ENCODE measurements at places on chromosomes 13 and 19.
A peak's percentile ranks its signal among the peaks of the same experiment; 100 is the strongest.

DNA sequence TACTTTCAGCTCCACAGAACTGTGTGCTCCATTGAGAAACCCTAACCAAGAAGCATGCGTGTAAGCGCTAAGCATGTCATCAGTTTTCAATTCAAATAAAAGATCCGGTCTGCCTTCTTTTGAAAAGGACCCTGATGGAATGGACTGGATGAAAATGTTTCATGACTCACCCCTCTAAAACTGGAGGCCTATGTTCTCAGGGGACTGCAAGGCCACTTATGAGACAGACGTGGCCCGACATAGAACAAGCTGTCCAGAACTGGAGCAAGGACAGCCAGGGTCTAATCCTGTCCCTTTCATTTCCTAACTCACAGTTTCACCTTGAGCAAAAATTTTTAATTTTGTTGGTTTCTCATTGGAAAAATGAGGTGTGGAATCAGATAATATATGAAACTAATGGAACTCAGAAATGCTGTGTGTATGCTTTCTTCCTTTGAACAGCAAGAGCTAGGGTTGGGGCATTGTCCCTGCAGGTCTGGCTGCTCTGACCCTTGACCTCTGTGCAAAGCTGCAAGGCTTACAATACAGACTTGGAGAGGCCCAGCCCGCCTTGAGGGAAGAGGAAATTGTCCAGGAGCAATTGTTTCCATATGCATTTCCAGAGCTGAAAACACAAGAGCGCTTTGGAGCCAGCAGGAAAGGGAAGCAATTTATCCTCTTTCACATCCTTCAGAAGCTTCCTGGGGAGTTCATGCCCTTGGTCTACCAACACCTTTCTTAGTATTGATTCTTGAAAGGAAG lies 553.4 kb upstream of the KLF12 start:
- no peak for DNase-seq

DNA sequence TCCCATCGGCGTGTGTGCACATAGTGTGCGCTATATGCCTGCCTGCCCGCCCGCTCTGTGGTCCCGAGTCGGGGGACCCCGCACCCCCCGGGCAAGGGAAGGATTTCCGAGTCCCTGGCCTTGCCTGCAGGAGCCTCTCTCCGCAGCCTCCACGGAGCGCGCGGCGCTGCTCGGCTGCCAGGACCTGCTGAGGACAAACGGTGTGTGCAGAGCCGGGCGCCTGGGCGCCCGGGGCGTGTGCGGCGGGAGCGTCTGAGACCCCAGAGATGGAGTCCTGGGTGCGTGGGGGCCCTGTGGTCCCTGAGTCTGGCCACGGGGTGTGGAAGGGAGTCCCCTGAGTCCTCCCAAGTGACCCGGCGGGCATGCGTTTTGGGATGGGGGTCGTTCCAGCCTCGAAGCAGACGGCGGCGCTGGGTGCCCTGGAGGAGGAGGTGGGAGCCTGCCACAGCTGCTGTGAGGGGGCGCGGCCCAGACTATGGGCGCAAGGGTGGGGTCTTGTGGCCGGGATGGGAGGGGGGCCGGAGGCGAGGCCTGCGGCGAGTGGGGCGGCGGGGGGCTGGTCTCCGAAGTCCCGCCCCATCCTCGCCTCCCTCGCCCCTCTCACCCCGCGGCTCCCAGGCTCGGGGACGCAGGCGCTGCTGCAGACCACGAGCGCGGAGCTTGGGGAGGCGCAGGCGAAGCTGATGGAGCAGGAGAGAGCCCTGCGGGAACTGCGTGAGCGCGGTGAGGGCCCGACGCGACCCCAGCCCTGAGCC lies 25.3 kb downstream of the CLEC4M start:
- no peak for DNase-seq

- DNase-seq, result no peak
Observed at GRCh38 chr19:46126086-46126580, 1.6 kb upstream of the IGFL3 start.

GRCh38 chr19:40663695-40664692 lies 26.5 kb downstream of the NUMBL start:
- no peak for DNase-seq

DNA sequence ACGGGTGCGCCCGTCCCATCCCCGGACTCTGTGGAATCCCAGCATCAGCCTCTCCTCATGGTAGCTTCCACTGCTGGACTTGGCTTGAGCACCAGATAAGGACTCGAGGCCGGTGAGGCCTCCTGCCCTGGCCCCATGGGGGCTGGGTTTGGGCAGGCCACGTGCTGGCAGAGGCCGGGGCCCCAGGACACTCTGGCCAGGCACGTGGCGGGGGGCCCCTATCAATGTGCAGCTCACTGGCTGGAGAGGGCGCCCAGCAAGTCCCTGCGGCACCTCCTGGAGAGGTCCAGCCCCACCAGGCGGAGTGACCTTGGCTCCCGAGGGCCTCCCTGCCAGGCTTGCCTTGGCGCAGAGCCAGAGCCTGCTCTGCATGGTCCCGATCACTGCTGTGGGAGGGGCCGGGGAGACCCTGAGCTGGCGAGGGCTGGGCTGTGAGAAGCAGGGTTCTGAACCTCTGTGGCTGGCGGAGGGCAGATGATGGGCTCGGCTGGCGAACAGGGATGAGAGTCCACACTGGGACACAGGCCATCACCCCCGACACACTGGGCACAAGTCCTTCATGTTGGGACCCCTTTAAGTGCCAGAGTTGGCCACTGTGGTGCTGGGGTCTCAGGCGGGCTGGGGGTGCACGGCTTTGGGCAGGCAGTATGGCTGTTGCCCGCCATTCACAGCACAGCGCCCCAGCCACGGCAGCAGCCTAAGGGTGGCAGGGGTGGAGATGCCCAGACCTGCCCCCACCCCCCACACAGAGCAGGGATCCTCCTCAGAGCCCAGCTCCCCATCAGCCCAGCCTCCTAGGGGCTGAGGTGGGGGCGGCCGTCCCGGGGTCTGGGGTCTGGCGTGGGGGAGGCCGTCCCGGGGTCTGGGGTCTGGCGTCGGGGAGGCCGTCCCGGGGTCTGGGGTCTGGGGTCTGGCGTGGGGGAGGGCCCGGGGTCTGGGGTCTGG lies 19.1 kb downstream of the CEBPG start:
- no peak for DNase-seq

GRCh38 chr13:35743165-35743564 lies 266.7 kb upstream of the MAB21L1 start:
- no peak for DNase-seq

DNA sequence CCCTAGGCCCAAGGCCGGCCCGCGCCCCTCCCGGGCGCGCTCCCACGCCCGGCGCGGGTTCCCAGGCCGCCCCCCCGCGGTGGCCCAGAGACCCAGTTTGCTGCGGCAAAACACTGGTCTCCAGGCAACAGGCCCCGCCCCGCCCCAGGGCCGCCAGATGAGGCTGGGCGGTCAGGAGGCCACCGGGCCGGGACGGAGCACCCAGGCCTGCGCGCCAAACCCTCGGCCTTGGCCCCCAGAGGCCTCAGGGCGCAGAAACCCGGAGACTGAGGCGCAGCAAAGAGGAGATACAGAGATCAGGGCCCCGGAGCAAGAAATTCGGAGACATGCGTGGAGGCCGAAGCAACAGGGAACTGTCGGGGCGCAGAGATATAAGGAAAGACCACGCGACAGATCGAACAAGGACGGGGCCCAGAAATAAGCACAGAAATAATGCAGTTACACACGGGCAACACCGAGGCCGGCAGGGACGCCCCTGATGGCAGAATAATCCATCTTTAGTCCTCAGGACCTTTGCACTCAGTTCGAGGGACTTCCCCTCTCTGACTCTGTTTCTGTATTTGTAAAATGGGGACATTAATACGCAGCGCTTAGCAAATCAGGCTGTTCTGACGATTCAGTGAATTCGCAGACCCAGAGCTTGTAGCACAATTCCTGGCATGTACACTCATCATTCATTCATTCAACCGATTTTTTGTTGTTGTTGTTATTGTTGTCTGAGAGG lies 20.8 kb upstream of the ERCC1 start:
- DNase-seq, result peak; percentile 73

DNA sequence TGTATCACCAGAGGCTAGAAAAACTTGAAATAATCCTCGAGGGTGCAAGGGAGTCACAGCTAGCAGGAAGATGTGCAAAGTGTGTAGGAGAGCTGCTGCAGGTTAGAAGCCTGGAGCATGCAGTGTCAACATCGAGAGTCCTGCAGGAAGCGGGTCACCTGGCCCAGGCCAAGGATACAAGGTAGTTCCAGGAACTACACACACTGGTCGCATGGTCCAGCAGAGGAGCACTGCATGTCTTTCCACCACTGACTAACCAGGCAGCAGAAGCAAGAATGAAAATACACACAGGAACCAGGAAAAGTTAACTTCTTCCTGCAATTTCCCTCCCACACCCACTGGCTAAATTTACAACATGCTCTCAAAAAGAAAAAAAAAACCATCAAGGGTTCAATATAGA lies 36.0 kb upstream of the MIR17HG start:
- no peak for DNase-seq

- no peak for DNase-seq
Observed at GRCh38 chr13:41897126-41897525, 63.8 kb downstream of the VWA8 start.

DNA sequence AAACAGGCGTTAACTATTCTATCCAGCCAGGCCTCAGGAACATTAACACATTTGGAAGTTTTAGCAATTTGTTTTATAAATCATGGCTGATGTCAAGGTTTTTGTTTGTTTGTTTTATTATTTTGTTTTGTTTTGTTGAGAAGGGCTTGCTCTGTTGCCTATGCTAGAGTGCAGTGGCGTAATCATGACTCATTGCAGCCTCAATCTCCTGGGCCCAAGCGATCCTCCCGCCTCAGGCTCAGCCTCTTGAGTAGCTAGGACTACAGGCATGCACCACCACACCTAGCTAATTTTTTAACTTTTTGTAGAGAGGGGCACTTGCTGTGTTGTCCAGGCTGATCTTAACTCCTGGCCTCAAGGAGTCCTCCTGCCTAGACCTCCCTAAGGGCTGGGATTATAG lies 28.3 kb downstream of the NUP58 start:
- no peak for DNase-seq

DNA sequence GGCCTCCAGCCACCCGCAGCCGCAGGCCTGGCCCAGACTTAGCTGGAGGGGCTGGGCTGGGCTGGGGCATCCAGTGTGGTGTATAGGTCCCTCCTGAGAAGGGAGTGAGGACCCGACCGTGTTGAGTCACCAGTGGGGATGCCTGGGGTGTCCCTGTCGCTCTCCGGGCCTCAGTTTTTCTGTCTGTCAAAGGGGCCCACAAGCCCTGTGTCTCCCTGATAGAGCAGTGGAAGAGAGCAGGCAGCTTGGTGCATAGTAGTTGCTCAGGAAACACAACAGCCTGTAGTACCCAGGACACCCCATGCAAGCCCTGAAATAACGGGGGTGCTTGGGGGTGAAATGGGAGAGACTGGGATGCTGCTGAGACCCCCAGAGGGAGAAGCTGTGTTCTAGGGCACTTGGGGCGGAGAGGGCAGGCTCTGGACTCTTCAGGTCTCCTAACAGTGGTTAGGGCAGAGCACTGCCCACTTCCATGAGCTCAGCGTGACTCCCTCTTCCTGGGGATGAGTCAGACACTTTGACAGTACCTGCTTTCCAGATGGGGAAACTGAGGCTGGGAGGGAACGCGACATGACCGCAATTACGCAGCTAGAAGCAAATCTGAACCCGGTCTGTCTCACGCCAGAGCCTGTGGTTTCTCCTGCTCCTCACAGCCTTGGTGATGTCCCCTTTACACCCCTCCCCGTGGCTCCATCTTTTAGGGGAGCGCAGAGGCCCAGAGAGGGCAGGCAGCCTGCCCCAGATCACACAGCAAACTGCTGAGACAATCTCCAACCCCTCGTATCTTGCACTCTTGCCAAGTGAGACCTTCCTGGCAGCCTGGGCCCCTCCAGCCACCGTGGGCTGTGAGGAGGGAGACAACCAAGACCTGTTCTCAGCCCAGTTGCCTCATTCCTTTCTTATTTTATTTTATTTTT lies 692 bp downstream of the SULT2B1 start:
- no peak for DNase-seq

DNA sequence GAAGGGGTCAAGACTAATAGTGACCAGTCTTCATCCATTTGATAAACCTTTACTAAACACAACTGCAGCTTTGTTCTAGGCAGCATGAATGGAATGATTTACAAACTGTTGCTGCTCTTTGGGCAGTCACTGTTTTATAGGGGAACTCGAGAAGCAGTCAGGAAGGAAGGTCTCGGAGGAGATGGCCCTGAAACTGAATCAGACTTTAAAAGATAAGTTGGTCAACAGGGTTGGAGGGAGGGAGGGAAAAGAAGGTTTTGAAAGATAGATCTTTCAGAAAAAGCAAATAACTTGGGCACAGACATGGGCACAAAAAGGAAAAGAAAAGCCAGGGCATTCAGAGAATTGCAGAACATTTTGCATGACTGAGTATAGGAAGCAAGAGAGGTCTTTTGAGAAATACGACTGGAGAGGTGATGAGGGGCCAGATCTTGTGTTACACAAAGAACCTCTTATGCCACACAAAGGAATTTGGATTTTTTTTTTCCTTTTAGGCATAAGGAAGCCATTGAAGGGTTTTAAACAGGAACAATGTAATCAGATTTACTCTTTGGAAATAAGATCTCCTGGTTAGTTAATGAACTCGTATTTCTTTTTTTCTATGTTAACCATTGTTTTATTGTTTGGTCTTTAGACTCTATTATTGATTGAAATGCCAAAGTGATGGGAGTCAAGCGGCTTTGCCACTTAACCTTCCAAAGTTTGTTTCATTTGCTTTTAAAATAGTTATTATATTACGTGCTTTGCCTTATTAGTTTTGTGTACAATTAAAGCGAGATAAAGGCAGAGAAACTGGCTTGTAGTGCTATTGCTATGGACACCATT lies 37.5 kb upstream of the SACS start:
- no peak for DNase-seq

DNA sequence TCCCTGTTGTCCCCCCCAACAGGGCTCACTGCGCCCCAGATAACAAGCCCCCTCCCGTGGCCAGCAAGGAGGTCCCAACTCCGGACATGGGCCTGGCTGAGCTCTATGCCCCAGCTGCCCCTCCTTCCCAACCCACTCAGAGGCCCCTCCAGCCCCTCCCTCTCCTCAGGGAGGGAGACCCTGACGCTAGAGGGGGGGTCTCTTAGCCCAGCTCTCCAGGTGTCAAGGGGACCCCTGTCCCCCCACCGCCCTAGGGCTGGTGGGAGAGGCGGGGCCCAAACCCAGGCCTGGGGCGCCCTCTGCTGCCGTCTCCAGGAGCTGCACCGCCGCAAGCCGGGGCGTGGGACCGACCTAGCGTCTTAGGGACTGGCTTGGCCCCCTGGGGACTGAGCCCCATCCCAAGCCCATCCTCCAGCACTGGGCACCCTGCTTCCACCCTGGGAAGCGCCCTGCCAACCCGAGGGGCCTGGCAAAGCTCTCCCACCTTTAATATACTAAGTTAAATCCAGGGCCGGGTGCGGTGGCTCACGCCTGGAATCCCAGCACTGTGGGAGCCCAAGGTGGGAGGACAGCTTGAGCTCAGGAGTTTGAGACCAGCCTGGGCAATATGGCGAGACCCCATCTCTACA lies 1.4 kb downstream of the GRIN3B start:
- peak; percentile 41 for DNase-seq

DNA sequence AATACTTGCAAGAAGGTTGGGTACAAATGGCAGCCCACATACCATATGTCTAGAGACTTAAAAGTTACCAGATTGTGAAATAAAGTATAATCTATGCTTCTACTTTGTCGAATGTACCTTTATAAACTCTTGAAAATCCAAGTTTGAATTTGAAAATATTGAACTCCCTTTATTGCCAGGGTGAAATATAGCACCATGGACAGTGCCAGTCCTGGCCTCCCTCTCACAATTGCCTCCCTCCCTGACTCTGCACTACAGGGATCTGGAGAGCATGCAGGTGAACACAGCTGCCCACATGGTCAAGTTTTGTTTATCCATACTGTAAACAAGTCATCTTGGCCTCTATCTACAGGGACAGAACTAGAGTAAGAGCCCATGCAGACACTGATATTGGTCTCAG lies 394.1 kb upstream of the SLITRK6 start:
- DNase-seq, result no peak

- DNase-seq, result no peak
Observed at GRCh38 chr19:35300339-35300649, 8.3 kb downstream of the MAG start.
